ENCODE measurements at places on chromosomes 1 and 21.

DNA sequence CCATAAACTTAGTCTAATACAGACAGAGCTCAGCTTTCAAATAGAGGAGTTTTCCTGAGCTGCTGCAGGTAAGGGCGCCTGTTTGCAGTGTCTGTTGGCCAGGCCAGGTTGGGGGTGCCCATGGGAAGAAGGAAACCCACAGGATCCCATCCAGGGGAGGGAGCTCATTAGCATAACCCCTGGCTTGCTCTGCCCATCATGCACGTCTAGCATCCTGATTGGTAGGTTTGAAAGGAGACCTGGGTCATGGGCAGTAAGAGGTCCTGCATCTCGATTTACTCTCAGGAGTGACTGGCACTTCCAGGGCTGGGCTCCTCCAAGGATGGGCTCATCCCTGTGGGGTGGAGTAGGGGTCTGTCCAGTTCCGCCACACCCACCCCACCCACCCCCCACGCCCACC lies 103.7 kb upstream of the CLDN14 start:
- no peak for DNase-seq

DNA sequence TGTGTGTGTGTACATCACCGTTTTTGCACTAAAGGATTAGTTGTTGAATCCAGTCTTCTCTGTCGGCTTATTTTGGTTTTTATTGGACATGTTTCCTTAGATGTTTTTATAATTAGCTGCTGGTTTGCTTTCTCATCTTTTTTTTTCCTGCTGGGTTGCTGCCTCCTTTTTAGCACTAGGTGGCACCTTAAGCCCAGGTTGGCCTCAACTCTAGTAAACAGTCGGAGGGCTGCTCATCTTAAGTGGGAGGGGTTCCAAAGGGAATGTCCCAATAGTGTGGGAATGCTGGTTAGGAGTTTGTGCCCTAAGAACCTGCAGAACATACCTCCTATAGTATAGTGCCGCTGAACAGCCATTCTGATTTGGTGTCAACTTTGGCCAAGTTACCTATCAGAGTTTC lies 570.1 kb upstream of the CXADR start:
- no peak for DNase-seq

GRCh38 chr1:219536038-219536437 lies 76.9 kb downstream of the ZC3H11B start:
- DNase-seq: no peak

DNA sequence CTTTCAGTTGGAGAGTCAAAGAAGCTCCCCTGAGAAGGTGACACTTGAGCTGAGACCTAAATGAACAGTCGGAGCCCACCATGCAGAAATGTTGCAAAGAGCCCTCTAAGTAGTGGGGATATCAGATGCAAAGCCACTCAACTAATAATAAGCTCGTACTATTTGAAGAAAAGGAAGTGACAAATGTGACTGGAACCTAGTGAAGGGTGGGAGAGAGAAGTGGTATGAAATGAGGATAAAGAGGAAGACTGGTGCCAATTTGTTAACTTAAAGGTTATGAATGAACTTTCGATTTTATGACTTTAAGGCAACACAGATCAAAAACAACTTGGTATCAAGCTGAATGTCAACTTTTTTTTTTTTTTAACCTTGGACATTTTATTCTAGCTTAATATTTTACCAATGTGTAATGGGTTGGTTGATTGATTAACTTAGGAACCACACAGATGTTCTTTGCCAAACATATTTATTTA lies 14.7 kb downstream of the LYPLAL1 start:
- no peak for DNase-seq

DNA sequence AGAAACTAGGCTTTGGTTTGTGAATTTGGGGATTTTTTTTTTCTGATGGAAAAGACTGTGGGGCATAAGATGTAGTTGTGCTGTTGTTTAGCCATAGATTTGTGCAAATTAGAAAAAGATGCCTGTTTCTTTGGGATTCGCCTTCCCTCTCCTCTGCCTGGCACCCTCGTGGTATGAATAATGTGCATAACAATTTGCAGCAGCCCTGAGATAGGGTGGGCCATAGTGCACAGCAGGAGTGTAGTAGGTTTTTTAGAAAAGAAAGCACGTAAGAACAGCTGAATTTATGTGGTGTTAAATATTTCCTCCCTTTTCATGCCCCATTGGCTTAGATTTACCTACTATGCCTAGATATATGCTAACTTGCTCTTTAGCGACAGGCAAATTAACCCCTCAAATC lies 158.9 kb downstream of the PTGER3 start:
- no peak for DNase-seq

- DNase-seq: no peak
Observed at GRCh38 chr21:36576441-36576840, 96.5 kb upstream of the CLDN14 start.

DNA sequence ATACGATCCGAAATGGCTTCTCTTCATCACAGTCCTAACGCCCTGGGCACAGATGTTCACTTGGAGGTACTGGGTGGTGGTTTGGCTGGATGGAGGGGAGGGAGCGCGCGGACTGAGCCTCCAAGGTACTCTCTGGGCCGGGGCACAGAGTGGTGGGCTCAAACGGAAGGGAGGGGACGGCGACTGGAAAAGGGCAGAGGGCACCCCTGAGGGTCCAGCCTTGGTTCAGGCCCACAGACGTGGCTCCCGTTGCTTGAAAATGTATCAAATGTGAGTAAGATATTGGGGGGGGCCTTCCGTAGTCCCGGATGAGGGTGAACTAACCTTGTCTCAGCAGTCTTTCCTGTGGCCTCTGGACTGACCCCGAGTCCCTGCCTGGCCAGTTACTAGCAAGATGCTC lies 463 bp downstream of the IL12RB2 start:
- no peak for DNase-seq

DNA sequence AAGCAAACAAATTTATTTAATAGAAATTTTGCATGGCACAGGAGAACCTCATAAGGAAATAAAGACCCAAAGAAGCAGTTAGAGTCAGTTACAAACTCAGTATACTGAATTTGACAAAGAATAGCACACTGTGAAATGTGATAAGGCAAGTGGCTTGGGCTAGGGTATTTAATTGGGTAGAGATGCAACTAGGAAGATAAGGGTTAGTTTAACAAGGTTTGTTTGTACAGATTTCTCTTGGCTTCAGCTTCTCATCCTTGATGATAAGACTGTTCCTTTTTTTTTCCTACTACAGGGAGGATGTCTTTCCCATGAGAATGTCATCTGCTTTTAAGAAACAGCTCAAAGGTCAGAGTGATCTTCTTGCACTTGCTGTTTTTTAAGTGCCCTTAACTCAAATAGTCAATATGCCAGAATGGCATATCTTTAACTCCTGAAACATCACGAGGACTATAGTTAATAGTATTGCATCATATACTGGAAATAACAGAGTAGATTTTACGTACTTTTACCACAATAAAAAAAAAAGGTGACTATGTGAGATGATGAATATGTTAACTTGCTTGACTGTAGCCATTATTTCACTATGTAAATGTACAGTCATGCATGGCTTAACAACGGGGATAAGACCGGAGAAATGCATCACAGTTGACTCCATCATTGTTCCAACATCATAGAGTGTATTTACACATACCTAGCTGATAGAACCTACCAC lies 9.2 kb upstream of the TRAF3IP3 start:
- no peak for DNase-seq

DNA sequence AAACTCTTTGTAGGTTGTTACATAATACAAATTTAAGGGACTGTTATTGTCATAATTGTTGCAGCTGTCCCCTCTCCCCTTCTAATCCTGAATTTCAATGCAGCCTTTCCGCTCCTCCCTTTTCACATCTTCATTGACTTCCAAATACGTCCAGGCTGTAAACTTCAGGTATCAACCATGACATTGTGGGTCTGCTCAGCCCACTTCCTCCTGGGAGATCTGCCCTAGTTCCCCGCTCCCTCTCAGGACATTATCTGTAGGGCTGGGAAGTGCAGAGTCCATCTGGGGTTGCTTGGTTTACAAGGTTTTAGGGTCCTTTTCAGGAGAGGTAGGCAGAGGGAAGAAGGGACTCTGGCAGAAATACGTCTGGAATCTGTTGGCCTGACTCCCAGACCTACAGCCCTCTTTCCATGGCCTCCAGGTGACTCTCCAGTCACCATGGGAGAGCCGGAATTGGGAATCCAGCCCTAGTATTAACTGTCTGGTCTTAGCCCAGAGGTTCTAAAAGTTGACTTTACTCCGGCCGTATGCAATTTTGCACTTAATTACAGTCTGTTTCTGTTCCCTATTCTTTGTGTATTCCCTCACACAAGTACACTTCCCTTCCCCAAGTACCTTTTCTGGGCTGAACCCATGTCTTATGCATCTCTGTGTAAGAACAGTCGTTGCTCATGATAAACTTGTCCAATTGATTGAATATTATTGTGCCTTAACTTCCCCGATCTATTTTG lies 4.7 kb upstream of the DENND2D start:
- DNase-seq: no peak

DNA sequence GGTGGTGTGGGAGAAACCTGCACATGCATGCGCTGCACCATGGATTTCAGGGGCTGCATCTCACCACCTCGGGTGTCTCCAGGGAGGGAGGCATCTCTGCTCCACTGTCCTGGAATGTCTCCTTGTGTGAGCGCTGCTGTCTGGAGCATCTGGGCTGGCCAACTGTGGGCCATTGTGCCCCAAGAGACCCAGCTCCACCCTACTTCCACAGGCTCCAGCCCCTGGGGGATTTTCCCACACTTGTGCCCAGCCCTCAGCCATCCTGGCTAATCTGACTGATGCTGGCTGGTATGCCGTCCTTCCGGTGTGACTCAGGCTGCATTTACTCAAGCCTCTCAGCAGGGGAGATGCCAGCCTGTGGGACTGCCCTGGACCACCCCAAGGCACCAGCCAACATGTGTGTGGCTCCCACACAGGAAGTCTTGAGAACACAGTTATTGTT lies 62.0 kb downstream of the TRIM11 start:
- no peak for DNase-seq

- no peak for DNase-seq
Observed at GRCh38 chr21:44628707-44629391, 2.0 kb downstream of the KRTAP10-9 start.

GRCh38 chr1:97820470-97821188 lies 100.2 kb downstream of the DPYD start:
- no peak for DNase-seq

DNA sequence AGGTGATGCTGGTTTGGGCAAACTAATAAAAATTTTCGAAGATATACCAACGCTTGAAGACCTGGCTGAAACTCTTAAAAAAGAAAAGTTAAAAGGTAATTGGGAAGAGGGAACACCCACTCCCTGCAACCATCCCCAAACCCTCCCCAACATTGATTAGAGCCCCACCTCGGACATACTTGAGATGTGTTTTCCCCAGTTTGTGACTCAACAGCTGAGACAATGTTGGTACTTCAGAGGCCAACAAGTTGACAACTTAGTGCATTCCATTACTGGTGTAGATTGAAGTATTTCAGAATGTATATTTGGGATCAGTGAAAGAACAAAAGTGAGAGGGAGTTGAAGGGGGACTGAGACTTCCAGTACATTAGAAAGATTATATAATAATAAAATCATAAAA lies 5.1 kb downstream of the IFI16 start:
- DNase-seq: no peak

DNA sequence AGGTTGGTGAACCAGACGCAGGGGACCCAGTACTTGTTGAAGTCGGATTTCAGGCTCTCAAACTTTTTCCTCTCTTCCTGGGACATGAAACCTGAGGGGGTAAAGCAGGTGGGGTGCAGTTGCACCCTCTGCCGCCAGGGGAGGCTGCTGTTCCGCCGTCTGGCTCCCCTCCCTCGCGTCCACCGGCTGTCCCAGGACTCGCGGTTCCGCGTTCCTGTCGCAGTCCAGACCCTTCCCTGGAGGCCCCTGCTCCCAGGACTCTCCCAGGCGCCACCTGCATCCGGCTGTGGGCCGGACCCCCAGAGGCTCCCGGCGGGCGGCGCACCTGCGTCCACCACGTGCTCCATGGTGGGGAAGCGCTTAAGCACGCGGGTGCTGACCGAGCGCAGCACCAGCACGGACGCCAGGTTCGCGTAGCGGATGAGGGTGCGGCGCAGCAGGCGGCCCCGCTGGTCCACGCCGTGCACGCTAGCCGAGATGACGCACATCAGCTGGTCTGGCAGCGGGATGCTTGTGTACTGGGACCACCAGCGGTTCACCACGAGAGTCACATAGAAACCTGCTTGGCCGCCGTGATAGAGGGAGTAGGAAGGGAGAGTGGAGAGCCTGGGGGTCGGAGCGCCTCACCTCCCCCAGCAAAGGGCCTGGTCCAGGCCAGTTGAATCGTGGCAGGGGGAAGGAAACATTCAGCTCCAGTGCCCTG lies 1.7 kb downstream of the BEST4 start:
- peak; percentile 81 for DNase-seq

DNA sequence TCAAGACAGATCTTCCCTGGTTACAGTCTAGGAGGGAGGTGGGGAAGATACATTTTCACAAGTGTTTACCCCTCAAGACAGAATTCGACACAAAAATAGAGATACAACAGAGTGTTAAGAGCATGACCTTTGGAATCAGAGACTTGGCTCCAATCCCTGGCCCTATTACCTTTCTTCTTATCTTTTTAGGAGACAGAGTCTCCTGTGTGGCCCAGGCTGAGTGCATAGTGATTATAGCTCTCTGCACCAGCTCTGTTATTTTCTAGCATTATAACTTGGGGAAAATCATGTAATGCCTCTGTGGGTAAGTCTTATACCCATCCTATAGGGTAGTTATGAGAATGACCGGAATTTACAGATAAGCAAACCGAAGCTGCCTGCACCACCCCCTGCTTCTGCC lies 9.8 kb downstream of the NIPAL3 start:
- no peak for DNase-seq

DNA sequence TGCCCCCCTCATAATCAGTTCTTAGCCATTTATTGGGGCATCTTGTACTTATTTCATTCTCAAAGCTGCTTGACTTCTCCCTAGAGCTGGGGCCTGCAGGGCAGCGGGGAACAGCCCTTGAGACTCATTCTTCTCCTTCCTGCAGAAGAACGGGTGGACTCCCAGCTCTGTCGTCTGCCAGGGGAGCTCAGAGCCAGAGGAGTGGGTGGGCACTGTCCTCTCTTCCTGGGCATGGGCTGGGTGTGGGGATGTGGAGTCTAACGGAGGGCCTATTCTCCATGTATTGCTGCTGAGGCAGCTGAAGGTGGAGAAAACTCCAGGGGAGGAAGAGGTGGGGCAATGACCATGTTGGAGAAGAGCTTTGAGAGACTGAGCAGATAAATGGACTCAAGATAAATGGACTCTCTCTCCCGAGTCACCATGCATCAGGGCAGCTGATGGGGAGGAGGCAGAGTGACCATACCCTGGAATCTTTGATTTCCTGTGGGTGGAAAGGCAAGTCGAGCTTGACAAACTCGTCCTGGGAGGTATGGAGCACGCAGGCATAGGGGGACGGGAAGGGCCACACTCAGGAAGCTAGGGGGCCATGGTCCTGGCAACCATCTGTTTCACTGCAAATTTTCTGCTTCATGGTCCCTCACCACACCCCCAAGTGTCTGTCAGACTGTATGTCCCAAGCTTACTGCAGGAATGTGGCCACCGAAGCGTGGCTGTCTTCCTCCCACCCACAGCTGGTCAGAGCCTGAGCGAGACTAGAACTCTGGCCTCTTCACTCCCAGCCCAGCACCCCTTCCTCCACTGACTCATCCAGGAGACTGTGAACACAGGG lies 56.9 kb upstream of the ATP2B4 start:
- DNase-seq: no peak

GRCh38 chr1:224058303-224058702 lies 55.6 kb upstream of the FBXO28 start:
- DNase-seq: no peak
